T-helper 9 cell (primary cell): ENCODE measurements at places on chromosomes 5 and 9.

DNA sequence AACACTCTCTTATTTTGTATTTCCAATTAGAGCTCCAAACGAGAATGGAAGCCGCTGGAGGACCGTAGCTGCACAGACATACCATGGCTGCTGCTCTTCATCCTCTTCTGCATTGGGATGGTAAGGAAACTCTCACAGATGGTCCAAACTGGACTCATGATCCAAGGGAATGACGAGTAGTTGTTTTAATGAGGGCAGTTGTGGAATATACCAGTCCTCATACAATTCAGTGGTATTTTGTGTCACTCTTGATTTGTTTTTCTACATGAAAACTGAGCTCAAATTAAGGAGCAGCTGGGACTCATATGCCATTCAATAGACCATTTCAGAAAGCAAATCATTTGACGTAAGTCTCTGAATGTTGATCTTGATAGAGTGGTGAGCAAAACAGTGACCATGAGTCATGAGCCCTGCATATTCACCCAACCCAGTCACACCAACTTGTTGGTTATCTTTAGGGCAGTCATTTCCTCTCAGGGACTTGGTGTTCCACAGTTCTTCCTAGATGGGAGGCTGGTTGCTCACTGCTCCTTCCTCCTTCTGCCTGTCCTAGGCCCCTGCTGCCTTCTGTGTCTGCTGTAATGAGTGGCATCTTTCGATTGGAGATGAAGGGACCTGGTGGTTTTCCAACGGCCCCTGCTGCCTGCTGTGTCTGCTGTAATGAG lies 54.9 kb downstream of the SLC44A1 start:
- DNase-seq = no peak

GRCh38 chr9:93112864-93113389 lies 16.9 kb downstream of the CARD19 start:
- no peak for DNase-seq

GRCh38 chr5:124662181-124662781 lies 84.2 kb downstream of the ZNF608 start:
- DNase-seq = no peak

DNA sequence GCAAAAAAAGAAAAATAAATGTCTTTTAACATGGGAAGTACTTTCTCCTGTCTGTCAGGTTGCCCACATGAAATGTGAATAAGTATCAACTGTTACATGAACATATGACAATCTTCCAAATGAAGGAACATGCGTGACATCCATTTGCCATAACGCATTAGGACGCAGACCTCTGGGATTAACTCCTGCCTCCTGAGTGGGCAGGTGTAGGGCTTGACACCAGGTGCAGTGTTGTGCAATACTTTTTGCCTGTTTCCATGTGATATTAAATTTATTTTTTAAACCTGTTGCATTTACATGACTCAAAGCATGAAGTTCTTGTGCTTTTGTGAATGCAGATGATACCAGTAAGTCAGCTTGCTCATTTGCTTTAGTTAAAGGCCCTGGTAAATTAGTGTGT lies 8.7 kb upstream of the TMEM141 start:
- no peak for DNase-seq

DNA sequence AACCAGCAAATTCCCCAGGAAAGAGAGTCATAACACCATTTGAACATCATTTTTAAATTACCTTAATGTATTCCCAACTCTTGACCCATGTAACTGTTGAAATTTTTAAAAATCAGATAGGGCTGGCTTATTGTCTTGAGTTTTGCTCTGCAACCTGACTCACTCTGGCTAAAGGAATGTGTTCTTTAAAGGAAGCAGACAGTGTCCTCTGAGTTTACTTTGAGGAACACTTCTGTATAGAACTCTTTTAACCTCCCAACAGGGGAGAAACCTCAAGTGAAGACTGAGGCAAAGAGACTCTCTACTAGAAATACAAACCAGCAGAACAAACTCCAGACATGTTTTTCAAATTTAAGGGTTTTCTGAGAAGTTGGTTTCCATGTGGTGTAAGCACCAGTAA lies 248.9 kb downstream of the CWC27 start:
- DNase-seq = no peak
